Activated naive CD4-positive, alpha-beta T cell treated with anti-CD3 and anti-CD28 coated beads for 36 hours (primary cell): ENCODE measurements at places on chromosomes 3 and 15. TPM values are rescaled to one million over a fixed set of nuclear protein-coding genes. Genes with fewer than 3 reads are reported as not detected.

DNA sequence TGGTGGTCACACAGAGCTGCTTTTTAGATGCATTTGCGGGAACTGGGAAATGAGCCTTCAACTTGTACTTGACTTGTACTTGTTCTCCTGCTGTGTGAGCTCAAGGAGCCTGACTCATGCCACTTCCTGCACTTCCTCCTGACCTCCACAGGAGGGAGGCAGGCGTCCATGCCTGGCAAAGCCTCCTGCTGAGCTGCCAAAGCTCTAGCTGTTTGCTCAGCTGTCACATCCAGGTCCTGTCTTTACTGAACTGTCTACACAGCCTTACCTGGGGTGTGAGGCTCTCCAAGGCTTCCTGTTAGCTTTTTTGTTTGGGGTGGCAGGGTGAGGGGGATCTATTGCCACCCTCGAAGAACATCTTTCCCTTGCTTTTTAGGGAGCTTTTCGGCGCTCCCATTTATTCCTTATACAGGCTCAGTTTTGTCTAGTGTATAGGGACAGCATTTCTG, 6.4 kb downstream of the THPO start:
- H3K4me1 ChIP-seq: peaks cover 16% of the 10 kb centered on the region
- DNase-seq: peak; percentile 80
- H3K27ac ChIP-seq: no peak overlapping the region
- peaks cover 21% of the 10 kb centered on the region for H3K36me3 ChIP-seq
- H3K27me3 ChIP-seq: no peaks in the 10 kb centered on the region

- no peaks in the 10 kb centered on the region for H3K27me3 ChIP-seq
- no peak for DNase-seq
- H3K36me3 ChIP-seq: no peaks in the 10 kb centered on the region
- H3K4me1 ChIP-seq: no peaks in the 10 kb centered on the region
- H3K4me3 ChIP-seq: no peak overlapping the region
These were observed 346.8 kb upstream of the ZNF717 start for GRCh38 chr3:76132154-76132470.

DNA sequence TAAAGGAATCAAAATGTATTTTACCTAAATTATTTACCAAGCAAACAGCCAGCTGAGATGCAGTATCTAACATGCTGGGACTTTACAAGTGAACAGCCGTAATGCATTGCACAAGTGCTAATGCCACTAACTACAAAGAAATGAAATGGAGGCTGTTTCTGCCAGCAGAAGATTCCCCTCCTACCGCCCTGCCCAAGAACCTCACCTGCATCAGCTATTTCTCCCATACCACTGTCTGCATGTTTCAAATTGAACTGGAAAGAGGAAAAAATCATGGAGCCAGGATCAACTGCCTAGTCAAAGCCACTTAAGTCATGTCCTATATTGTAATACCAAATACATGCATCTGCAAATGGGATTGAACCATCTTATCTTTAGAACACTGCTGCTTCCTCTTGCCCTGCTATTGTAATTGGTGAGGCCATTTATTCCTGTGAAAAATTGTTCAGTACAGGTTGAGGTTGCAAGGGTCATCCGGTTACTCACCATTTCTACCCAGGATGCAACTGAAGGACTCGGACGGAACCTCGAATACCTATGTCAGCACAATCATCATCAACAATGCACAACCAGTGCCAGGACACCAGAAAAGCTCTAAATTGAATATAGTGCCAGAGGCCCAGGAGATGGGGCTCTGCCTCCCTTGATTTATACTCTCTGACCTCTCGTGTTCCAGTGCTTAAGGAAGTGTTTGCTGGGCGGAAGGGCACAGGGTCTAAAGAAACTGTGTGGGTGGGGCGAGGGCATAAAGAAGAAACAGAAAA, 27.5 kb downstream of the ANXA2 start:
- no peaks in the 10 kb centered on the region for H3K36me3 ChIP-seq
- H3K4me1 ChIP-seq: no peaks in the 10 kb centered on the region
- no peak overlapping the region for H3K27ac ChIP-seq
- no peak overlapping the region for H3K4me3 ChIP-seq
- DNase-seq: no peak
- H3K27me3 ChIP-seq: no peaks in the 10 kb centered on the region

DNA sequence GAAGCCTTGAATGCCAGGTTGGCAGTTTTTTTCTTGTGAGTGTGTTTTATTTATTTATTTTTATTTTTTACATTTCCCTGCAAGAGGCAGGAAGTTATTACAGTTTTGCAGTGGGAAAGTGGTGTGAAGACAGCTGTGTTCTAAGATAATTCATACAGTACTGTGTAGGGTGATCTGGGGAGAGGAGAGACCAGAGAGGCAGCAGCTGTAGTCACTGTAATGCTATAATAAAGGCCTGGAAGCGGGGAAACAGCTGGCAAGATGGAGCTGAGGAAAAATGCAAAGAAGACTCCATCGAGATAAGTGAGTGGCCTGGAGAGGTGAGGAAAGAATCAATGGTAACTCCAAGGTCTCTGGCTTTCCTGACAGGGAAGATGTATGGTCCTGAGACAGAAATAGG, 23.1 kb downstream of the CNTN3 start:
- H3K27me3 ChIP-seq: no peaks in the 10 kb centered on the region
- DNase-seq: no peak
- H3K4me1 ChIP-seq: no peaks in the 10 kb centered on the region
- H3K27ac ChIP-seq: no peak overlapping the region
- H3K36me3 ChIP-seq: no peaks in the 10 kb centered on the region
- H3K4me3 ChIP-seq: no peak overlapping the region

DNA sequence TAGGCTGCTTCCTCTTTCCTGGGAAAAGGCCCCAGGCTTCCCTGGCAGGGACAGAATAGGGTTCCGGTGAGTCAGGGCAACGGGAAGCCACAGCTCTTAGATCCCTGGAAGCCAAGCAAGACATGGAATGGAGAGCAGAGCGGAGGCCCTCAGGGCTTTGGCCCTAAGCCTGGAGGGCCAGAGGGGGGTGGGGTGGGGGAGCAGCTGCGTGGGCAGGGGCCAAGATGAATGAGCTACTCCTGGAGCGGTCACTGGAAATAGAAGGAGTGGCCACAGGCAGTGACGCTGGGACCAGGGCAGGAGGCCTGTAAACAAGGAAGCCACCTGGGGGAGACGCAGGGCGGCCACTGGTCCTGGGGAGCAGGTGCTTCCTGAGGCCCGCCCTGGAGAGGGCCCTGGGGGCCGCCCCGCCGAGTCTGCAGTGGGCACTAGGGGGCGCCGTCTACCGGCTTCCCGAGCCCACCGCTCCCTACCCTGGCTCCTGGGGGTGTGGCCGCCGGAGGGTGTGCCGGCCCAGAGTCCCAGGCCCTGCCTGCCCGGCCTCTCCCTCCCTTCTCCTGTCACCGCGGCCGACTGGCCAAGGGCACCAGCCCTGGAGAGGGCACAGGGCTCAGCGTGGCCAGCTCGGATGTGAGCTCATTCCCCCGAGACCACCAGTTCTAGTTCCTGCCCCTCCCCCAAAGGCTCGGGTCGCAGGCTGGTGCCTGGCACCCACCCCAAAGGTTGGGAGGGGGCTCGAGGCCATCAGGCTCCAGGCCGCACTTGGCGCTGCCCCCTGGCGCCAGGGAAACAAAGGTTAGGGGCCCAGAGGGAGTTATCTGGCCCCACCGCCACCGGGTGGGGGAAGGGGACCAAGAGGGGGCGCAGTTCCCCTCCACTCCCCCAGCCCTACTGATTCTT, 12.1 kb downstream of the VPS18 start:
- peak overlapping the region; percentile 73 for H3K4me3 ChIP-seq
- H3K4me1 ChIP-seq: peaks cover 21% of the 10 kb centered on the region
- peak; percentile 87 for DNase-seq
- H3K27me3 ChIP-seq: no peaks in the 10 kb centered on the region

- peaks cover 3% of the 10 kb centered on the region for H3K36me3 ChIP-seq
- H3K27ac ChIP-seq: no peak overlapping the region
- DNase-seq: no peak
- H3K4me1 ChIP-seq: peaks cover 38% of the 10 kb centered on the region
- H3K4me3 ChIP-seq: no peak overlapping the region
These were observed 111.3 kb downstream of the BBX start for GRCh38 chr3:107634099-107634489.

FILIP1L gene
- total RNA-seq: 0.24 TPM

GPR62 gene
- total RNA-seq: not detected

ZWILCH gene
- 21.6 TPM for total RNA-seq

NEDD4 gene
- 32.2 TPM for total RNA-seq

FBN1 gene
- total RNA-seq: 0.41 TPM

GOLGA6A gene
- 0.14 TPM for total RNA-seq

BRK1 gene
- total RNA-seq: 73.6 TPM
